ENCODE measurements at places on chromosomes 3 and 15.

DNA sequence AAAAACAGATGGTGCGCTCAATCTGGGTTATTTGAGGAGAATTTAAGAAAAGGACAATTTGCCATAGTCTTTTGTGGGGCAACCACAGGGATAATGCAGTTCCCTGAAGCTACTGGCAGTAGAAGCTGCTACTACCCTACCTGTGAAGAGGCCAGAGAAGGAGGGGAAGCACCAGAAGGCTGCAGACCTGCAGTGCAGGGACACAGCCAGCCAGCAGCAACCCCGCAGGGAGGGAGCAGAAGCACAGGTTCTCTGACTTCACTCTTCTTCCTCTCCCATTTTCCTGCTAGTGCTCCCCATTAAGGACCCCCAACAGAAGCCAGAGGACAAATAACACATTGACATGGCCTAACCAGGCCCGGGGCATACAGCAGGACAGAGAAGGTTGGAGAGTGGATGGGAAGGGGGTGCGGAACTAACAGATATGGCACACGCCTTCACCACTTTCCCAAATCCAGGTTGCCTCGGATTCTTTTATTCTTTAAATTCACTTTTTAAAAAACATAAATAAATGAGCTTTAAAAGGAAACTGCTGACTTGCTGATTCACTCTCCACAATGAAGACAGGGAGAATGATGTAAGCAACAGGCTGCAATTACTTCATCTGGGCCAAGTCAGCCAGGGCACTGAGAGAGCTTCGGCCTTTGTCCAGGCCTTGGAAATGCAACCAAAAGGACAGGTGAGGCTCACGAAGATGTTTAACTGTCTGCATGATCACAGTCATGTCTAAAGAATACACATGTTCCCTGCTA, 30.1 kb downstream of the POPDC2 start:
- DNase-seq = no peak

- DNase-seq = no peak
These were observed 81.9 kb downstream of the MECOM start for GRCh38 chr3:169581633-169582032.

DNA sequence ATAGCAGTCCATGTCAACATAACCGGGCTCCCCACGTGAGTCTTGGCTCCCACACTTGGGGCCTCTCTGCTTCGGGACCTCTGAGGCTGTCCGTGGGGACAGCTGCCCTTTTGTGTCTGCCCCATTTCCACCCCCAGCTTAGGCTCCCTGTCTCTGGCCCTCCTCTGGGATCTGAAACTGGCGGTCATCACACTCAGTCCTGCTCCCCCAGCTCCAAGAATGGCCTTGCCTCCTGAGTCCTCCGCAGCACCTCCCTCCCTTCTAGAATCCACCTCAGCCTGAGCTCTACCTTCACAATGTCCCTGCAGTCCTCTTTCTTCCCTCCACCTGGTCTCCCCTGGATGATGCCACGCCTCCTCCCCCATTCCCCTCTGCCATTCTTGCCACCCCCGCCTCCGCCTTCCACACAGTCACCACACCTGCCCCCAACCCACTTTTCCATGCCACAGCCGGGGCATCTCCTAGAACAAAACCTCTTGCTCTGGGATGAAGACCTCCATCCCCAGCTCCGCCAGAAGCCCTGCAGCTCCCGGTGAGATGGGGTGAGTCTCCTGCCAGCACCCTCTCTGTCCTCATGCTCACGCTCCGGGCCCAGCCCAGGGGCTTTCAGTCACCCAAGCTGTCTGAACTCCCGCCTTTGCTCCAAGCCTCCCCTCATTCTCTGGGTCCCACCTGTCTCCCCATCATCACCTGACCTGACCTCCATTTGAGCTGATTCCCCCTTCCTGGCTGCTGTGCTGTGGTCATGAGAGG, 7.0 kb upstream of the ZXDC start:
- DNase-seq = no peak

DNA sequence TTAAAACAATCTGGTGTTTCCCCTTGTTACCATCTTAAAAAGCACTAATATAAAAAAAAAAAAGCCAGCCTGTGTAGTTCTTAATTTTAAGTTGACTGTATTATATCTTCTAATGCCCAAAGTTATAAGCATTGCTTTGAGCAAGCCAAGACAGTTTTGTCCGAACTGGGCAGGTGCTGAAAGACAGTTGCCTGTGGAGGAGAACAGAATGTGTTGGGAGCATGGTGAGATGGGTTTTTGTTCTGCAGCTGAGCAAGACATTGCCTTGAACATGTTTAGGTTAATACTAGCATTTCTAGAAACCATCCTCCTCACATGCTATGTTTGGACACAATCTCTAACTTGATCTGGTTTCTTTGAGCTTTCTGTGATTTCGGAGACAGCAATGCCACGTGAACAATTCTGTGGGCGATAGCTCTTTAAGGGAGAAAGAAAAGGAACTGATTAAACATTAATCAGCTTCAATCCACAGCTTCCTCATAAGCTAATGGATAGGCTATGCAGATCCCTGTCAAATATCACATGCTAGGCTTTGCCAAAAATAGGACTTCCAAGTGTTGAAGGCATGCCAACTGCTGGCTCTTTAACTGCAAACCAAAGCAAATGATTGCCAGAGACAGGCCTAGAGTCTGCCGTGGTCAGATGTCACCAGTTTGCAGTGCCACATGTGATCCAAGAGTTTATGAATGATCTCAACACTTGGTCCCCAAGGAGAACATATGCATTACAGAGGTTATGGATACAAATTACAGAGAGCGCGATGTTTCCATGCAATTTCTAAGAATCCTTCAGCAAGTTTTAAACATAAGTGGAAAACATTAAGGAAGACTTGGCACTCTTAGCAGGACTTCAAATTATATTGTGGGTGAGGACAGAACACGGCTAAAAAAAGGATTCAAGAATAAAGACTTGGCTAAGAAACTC, 428.1 kb downstream of the ROBO2 start:
- DNase-seq = no peak

GRCh38 chr3:177488740-177489139, 291.5 kb upstream of the TBL1XR1 start:
- DNase-seq = no peak

DNA sequence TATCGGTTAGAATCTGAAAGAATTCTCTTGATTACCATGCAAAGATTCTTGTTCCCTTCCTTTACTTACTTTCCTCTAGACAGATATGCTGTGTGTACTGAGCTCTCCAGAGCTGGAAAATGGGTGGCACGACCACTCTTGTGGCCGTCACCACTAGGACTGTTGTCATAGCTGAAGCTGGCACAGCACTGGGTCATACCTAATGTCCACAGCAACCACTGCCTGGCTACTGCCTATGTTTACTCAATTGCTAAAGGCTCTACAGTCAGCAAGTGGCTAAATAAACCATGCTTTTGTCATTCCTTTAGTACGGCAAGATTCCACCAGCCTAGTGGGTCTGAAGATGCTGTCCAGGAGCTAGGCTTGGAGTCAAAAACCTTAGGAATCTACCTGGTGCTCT, 1643.0 kb downstream of the OTOL1 start:
- no peak for DNase-seq

DNA sequence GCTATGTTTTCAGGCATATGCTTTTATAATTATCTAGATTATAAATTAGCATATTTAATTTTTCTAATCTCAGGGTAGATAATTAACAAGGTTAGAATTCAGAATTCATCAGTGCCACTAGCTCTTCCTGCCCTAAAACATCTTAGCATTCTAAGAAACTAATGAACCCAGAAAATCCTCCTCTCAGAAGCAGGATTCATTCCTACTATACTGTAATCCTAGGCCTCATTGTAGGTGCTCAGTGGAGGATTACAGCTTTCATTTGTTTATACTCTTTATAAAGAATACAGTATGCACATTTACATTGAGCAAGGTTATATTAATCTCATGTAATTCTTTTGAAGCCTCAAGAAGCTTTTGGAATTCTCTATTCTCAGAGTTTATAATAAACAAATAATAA, 20.9 kb downstream of the ACAD11 start:
- DNase-seq = no peak

GRCh38 chr3:9785602-9786001, 6.7 kb downstream of the TADA3 start:
- no peak for DNase-seq

DNA sequence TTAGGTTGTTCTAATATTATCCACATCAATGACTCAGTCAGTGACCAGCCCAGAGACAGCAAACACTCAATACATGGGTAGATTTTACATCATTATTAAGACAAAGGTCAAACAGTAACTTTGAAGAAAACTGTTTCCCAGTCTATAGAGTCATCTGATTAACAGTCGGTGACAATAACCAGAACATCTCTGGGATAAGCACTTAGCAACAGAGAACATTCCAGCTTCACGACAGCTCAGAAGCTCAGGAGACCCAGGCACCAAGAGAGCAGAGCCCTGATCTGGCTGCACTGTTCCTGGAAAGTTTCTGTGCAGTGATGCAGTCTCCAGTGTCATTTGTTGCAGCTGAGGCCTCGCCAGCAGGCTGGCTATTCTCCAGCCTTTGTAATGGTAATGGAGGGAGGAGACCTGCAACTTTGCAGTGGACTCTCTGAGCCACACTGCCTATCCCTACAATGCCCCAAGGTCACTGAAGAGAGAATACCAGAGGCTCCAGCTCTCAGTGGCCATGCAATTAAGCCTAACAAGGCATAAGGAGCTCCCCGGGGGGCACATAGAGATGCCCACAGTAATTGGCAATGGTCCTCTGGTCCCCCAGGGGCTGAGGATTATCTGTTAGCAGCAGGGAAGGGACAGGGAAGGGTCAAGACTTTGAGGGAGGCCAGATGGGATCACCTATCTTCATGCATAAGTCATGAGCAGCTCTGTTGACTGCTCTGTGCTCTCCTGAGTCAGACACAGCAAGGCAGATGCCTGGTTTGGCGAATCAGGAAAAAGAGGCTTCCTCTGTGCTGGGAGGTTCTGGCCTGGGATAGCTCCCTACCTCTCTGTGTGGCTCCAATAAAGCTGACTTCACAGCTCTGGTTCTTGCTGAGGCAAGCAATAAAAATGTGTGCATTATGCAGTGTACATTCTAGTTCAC, 163.6 kb downstream of the CTNNB1 start:
- no peak for DNase-seq

DNA sequence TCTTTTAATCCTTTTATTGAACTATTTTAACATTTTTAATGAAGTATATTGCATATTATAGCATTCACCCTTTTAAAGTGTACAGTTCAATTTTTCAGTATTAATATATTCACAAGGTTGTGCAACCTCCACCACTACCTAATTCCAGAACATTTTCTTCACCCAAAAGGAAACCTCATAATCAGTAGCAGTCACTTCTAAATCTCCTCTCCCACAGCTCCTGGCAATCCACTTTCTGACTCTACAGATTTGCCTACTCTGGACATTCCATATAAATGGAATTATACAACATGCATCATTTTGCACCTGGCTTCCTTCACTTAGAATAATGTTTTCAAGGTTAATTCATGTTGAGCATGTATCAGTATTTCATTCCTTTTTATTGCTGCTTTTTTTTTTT, 55.0 kb upstream of the HRH1 start:
- DNase-seq = no peak

DNA sequence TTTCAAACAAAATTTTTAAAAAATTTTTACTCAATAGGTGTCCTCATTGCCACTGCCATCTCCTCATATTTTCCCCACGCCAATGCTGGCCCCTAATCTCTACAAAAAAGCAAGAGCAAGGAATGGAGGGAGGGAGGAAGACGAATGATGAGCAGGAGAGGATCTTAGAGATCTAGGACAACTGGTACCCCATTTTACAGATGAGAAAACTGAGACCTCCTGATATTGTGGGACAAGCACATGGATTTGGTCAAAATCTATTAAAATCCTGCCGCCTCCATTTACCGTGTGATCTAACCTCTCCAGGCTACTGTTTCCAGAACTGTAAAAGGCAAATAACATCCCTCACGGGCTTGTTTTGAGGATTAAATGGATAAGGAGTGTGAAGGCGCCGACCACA, 4.6 kb downstream of the HEG1 start:
- DNase-seq = no peak

GRCh38 chr3:43915546-43915945, 224.8 kb downstream of the ABHD5 start:
- DNase-seq = no peak

GRCh38 chr3:117629505-117629904, 919.9 kb downstream of the TUSC7 start:
- no peak for DNase-seq

DNA sequence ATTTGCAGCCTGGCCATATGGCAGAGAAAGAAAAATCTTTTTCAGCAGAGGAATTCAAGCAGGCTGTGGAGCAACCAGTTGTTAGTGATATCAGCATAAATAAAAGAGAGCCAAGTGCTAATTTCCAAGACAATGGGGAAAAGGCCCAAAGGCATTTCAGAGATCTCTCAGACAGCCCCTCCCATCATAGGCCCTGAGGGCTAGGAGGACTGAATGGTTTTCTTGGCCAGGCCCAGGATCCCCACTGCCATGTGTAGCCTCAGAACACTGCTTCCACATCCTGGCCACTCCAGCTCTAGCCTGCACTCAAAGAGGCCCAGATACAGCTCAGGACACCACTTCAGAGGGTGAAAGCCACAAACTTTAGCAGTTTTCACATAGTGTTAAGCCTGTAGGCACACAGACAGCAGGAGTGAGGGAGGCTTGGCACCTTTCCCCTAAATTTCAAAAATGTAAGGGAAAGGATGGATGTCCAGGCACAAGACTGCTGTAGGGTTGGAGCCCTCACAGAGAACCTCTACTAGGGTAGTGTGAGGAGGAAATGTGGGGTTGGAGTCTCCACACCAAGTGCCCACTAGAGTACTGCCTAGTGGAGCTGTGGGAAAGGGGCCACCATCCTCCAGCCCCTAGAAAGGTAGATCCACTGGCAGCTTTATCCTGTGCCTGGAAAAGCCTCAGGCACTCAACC, 191.4 kb downstream of the TBL1XR1 start:
- DNase-seq = no peak

DNA sequence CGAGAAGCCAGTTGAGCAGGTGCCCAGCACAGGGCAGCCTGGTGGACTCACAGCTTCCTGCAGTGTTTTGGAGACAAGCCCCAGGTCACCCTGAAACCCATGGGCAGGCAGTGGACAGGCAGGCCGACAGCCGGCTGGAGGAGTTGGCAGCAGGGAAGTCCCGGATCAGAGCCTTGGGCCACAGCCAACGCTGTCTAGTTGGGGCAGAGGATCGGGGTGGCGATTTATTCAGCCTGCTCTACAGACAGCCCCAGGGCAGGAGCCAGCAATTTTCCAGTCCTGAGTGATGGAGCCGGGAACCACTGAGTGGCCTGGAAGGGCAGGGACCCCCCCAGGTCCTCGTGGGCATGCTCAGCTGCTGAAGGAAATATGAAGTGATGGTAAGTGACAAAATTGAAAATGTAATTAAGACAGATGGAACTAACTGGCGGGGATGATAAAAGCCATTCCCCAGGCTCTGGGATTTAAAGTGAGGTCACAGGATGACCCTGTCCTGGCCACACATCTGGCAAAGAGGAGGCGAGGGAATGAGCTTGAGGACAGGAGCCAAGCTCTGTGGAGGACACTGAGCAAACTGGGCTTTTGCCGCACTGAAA, 34.4 kb upstream of the TBC1D21 start:
- no peak for DNase-seq

- DNase-seq = no peak
These were observed at the start of gene HYAL2 for GRCh38 chr3:50322386-50323091. TSS of gene HYAL2 (minus strand) at chr3:50322745. CDS start at chr3:50320489, 2,256 bp downstream.

Data from activated T-cell treated with anti-CD3 and anti-CD28 coated beads for 48 hours (primary cell).